ENCODE measurements at places on chromosomes 11 and 22.

DNA sequence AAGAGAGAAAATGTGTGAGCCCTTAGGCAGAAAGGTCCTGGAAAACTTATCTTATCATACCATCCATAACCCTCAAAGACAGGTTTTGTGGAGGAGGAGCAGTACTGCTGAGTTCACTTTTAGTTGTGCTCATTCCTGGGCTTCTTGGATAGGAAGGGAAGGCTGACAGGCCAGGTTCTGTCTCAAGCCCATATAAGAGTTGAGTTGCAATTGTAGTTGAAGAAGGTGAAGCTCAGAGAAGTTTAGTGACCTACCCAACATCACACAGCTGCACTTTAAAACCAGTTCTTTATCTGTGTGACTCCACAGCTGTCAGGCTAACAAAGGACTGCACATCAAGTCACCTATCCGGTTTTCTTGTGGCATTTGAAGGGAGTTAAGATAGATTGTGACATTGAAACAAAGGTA lies 13.0 kb downstream of the TEAD1 start:
- DNase-seq = no peak

- DNase-seq = no peak
Measured at GRCh38 chr11:64861227-64861975, 16.9 kb upstream of the CDC42BPG start.

DNA sequence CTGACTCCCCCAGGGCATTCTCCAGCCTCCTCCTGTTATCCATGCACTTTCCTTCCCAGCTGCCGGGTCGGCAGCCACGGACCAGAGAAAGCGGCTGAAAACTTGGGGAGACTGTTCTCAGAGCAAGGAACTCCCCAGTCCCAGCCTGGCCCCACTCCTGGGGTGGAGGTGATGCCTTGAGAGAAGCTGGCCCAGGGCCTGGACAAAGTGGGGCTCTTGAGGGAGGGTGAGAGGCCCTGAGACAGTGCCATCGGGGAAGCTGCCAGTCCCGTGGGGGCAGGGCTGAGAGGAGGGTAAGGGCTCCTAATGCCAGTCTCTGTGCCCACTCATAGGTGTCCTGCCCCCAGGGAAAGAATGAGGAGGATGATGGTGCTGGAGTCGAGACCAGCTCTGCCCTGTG lies 53.8 kb downstream of the FLRT1 start:
- DNase-seq = no peak

- no peak for DNase-seq
Measured at GRCh38 chr11:114170226-114170625, 110.7 kb downstream of the ZBTB16 start.

- DNase-seq = no peak
Measured at GRCh38 chr11:97537407-97538150, 1147.8 kb downstream of the JRKL start.

- no peak for DNase-seq
Measured at GRCh38 chr11:73804712-73805111, 17.0 kb downstream of the MRPL48 start.

GRCh38 chr11:118002541-118003423 lies 16.6 kb downstream of the IL10RA start:
- DNase-seq = no peak

DNA sequence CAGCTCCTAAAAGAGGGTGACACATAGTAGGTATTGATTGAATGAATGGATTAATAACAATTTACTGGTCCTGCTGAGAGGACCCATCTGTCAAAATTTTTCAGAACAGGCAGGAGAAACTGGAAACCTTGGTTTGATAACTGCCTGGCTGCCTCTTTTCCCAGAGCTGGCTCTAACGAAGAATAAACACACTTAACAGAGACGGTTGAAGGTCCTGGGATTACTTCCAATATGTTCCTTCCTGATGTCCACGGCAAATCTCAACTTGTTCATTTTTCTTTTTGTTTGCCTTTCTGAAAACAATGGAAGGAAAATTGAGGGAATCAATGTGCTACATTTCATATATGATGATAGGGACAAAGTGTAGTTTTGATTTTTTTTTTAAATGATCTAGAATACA lies 76.5 kb upstream of the SYT13 start:
- DNase-seq = no peak

DNA sequence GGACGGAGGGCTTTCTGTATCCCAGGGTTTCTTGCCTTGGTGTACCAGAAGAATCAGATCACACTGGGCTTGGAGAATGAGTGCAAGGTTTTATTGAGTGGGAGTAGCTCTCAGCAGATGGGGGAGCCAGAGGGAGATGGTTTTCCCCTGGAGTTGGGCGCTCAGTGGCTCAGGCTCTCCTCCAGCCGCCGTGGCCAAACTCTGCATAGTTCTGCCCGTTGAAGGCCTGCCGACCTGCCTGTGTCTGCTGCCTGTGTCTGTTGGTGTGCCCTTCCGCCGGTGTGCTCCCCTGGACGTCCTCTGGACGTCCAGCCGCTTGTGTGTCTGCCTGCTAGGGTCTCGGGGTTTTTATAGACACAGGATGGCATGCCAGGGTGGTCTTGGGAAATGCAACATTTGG lies 4.5 kb upstream of the ALKBH8 start:
- DNase-seq = no peak
